ENCODE measurements at places on chromosomes 3 and 15. TPM values are rescaled to one million over a fixed set of nuclear protein-coding genes. Genes with fewer than 3 reads are reported as not detected.

The TBC1D23 gene
- 16.9 TPM for total RNA-seq

The POLQ gene
- total RNA-seq: 8.9 TPM

The OCA2 gene
- total RNA-seq: not detected

The TM4SF1 gene
- not detected for total RNA-seq

The SMCO1 gene
- not detected for total RNA-seq

The GOLGA8N gene
- total RNA-seq: 8.6 TPM

The ELP6 gene
- 43.4 TPM for total RNA-seq

The EPHA6 gene
- not detected for total RNA-seq

The LIPH gene
- not detected for total RNA-seq

The CD80 gene
- total RNA-seq: 1.2 TPM

The GOLGA8M gene
- 2.3 TPM for total RNA-seq

The NRG4 gene
- not detected for total RNA-seq

The HRG gene
- total RNA-seq: not detected

The ARIH2 gene
- total RNA-seq: 116 TPM

The AGBL1 gene
- total RNA-seq: not detected

The CLRN1 gene
- not detected for total RNA-seq

The GOLGA6L7 gene
- total RNA-seq: not detected

The ROPN1 gene
- total RNA-seq: not detected

The HDDC3 gene
- 32.4 TPM for total RNA-seq

The ANKRD34C gene
- total RNA-seq: not detected

The RFTN1 gene
- 94.3 TPM for total RNA-seq

The FBXO40 gene
- not detected for total RNA-seq

The C3orf85 gene
- not detected for total RNA-seq

The ZNF619 gene
- 0.91 TPM for total RNA-seq

The ROBO1 gene
- total RNA-seq: 0.12 TPM

The MYRIP gene
- total RNA-seq: not detected

All from activated naive CD4-positive, alpha-beta T cell treated with anti-CD3 and anti-CD28 coated beads, Interleukin-2, amount 50 U/mL, for 72 hours (primary cell).